ENCODE measurements at places on chromosomes 7 and 10.
A peak's percentile ranks its signal among the peaks of the same experiment; 100 is the strongest.

GRCh38 chr10:126049759-126050700, 153.7 kb downstream of the FANK1 start:
- peak; percentile 9 for DNase-seq

GRCh38 chr7:40673285-40673684, 538.5 kb downstream of the SUGCT start:
- peak; percentile 56 for DNase-seq

DNA sequence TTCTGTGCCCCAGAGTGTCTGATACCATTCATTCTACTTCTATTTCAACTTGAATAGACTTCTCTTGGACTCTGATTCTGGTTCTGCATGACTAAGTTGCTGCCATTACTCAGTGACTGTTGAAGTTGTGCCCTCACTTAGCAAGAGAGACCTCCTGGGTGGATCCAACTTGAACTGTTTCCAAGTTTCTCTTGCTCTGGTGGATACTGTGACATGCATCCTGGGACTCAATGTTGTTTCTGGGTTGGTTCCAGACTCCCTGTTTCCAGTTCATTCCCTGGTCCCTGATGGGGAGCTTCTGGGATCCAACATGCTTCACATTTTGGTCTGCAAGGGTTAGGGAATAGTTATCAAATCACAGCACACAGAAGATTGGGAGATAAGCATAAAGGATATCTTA, 26.2 kb upstream of the PRPF18 start:
- DNase-seq: no peak

DNA sequence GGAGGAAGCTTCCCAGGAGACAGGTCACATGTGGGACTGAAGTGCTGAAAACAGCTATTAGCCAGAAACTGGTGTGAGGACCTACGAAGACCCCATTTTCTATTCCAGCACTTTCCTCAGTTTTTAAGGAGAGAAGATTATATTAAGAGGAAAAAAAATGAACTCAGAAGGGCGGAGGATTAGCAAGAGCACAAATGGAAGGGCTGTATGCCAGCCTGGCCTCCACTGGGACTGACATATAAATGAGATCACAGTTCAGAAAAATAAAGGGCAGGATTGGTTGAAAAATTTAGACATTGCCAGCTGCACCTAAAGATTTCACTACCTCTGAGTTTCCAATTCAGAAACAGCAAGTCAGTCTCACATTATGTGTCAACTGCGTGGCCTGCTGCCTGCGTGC, 53.0 kb downstream of the GSDME start:
- DNase-seq: no peak

GRCh38 chr10:50961297-50961696, 75.9 kb upstream of the A1CF start:
- no peak for DNase-seq

DNA sequence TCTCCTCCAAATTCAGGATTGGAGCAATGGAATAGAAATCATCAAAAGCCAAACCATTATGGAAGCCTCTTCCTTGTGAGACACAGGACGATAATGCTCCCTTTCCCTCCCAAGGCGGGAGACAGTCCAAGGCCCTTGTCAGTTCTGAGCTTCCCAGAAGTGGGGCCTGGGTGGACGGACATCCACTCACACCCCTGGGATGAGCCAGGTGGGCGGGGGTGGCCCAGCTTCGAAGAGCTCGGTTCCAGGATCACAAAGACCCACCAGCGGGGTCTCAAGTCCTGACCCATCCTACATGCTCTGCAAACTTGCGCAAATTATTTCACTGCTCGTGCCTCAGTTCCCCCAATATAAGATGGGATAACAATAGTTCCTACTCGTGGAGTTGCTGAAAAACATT, 10.1 kb upstream of the FOXL3 start:
- no peak for DNase-seq

- DNase-seq: no peak
Observed at GRCh38 chr7:105512415-105512814, 9.7 kb downstream of the PUS7 start.

DNA sequence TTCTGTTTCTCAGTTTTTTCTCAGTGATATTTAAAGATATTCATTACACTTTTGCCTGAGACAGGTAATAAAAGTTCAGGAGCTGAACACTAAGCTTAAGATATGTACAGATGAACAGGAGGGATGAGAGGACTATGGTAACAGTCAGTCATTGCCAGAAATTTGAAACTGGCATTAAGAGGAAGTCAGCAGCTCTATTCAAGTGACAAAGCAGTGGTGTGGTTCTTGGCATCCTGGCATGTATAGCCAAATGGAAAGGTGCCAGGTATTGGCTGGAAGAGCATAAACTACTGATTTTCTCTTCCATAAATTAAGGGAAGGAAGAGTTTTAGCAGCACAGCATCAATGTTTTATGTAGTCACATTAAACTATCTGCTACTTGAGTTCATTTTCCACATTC, 22.7 kb downstream of the HOXA1 start:
- no peak for DNase-seq

- DNase-seq: no peak
Observed at GRCh38 chr10:34314457-34314856, 500.6 kb downstream of the PARD3 start.

- no peak for DNase-seq
Observed at GRCh38 chr7:29639886-29640595, 76.4 kb downstream of the PRR15 start.

GRCh38 chr7:96089511-96089910, 232.4 kb downstream of the SLC25A13 start:
- DNase-seq: no peak

- DNase-seq: no peak
Observed at GRCh38 chr10:132960631-132961419, 18.5 kb upstream of the CFAP46 start.

- DNase-seq: no peak
Observed at GRCh38 chr7:41711283-41712064, 8.6 kb upstream of the INHBA start.

DNA sequence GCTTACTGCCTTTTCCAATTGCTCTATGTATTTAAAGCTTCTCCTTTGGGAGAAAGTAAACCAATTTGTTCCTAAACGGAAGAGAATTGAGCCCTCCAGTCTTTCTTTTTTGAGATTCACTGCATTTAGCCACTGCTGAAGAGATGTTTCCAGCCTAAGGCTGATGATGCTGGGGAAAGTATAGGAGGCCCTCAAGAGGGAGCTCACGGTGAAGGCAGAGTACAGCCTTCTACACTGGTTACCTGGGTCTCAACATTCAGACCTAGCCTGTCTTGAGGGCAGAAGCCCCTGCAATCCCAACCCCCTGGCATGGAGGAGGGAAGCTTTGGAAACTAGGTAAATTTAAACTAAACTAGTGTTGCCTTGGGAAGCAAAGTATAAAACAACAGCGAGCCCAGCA, 316.7 kb upstream of the TPK1 start:
- DNase-seq: no peak

DNA sequence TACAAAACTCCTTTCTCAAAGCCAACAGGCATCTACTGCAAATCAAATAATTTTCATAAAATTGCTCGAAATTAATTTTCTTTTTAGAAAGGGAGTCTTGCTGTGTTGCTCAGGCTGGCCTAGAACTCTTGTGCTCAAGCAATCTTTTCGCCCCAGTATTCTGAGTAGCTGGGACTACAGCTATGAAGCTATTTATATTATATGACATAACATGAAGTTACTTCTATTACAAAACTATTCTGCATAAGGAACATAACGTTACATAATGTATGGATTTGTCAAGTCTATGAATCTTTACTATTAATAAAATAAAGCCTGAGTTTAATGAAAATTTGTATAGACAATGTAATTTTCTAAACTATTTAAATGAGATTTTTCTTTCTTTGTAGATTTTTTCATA, 415.0 kb downstream of the PARD3 start:
- DNase-seq: no peak

DNA sequence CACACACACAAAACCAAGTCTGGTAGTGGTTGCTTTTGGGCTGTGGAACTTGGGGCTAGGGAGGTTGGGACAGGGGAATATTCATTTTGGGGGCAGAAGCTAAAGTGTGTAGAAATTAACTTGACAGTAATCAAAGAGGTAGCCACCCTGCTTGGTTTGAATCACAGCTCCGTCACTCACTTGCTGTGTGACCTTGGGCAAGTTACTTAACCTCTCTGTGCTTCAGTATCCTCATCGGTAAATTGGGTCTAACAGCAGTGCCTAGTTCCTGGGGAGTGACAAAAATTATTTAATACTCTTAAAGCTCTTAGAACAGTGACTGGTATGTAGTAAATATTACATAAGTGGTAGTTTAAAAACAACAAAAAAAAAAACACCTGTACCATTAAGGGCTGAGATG, 489.8 kb downstream of the SDK1 start:
- DNase-seq: no peak

GRCh38 chr10:117661316-117661715, 118.8 kb downstream of the EMX2 start:
- DNase-seq: no peak

- no peak for DNase-seq
Observed at GRCh38 chr10:37865264-37865663, 7.9 kb upstream of the ZNF248 start.

- peak; percentile 24 for DNase-seq
Observed at GRCh38 chr10:118238573-118239235, 103.4 kb downstream of the FAM204A start.

DNA sequence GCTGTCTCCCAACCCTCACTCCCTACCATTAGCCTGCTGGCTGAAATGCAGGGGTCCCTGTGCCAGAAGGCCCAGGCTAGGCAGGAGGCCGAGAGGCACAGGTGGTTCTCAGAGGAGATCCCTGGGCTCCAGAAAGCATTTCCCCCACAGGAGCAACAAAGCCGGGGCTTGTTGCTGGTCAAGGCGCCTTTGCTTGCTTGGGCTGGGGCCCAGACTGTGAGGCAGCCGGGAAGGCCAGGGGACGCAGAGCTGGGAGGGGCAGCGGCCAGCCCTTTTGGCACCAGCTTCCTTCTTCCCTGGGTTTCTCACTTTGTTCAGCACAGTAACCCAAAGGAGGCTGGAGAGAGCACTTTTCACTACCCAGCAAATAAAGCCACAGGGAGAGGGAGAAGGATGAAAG, 48.6 kb downstream of the FBXW4 start:
- DNase-seq: no peak

DNA sequence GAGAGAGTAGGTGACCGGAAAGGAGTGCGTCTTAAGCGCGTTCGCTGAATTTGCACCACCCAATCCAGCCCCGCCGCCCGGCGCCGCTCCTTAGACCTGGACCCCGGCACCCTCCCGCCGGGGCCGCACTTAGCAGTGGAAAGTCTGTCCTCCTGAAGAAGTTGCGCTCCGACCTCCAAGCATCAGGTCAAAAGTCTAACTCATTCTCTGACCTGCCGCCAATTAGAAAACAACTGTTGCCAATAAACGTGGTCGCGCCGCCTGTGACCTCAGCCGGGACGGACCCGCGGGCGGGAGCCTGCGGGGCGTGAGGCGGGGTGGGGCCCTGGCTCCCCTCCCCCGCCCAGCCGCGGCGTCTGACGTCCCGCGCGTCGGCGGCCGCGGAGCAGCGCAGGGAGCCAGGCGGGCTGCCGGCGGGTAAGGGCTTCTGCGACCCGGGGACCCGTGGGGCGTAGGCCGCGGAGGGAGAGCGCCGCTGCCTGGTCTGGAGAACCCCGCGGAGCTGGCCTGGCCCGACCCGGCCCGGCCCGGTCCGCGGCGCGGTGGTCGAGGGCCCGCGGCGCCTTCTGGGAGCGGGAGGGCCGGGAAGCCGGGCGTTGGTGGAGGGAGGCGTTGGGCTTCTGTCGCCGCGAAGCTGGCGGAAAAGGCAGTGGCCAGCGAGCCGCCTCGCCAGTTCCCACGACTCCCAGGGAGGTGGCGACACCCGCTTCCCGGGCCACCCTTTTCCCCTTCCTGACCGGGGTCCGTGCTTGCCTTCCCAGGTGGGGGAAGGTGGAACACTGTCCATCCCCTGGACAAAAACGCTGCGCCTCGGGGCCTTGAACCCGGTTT, at the start of gene BCAP29:
BCAP29 (plus strand) TSS at position 362 of the 831 bp plus-strand sequence. CDS start 527 bp downstream, outside the sequence.
- DNase-seq: no peak

- no peak for DNase-seq
Observed at GRCh38 chr10:34494012-34494411, 321.1 kb downstream of the PARD3 start.

DNA sequence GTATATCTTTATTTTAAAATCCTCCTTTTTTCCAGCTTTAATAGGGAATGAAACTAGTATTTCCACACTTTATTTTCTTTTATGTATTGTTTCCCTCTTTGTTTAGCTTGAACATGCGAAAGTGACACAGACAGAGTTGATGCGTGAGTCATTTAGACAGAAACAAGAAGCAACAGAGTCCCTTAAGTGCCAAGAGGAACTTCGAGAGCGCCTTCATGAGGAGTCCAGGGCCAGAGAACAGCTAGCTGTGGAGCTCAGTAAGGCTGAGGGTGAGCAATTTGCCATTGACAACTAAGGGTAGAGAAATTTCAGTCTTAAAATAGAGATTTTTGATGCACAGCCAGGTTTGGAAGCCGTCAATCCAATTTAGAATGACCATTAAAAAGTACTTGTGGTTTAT, 73.1 kb downstream of the CYP51A1 start:
- DNase-seq: no peak

GRCh38 chr10:48343106-48343505, 36.6 kb downstream of the MAPK8 start:
- no peak for DNase-seq

- no peak for DNase-seq
Observed at GRCh38 chr10:69494626-69495558, 43.6 kb downstream of the TSPAN15 start.

GRCh38 chr7:136533732-136534131, 334.7 kb upstream of the CHRM2 start:
- DNase-seq: no peak

GRCh38 chr7:46589286-46589685, 668.2 kb upstream of the IGFBP3 start:
- DNase-seq: no peak

GRCh38 chr7:24972166-24972477, 7.9 kb downstream of the OSBPL3 start:
- DNase-seq: no peak

- DNase-seq: no peak
Observed at GRCh38 chr10:125203186-125203800, 42.9 kb upstream of the CTBP2 start.

DNA sequence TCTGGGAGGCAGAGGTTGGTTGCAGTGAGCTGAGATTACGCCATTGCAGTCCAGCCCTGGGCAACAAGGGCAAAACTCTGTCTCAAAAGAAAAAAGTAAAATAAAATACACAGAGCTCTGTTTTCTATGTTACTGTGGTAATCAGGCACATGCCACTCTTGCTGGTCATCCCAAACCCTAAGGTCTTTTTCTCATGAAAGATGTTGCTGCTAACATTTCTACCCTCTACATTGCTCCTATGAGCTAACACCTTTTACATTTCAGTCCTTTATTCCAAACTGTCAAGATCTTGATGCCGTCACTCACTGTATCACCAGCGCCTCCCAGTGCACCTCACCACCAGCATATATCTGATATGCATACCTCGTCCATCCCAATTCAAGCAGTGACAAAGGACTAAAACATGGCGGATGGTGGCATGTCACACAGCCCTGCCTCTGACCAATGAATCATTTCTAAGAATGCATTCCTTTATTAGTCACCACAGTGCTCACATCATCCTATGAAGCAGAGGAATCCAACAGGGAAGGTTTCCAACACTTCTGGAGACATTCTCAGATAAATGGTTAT, 4.3 kb downstream of the DAGLB start:
- peak; percentile 99 for DNase-seq

- no peak for DNase-seq
Observed at GRCh38 chr10:130202984-130203621, 66.9 kb downstream of the GLRX3 start.

GRCh38 chr7:29598613-29599012, 35.0 kb downstream of the PRR15 start:
- DNase-seq: no peak

- DNase-seq: no peak
Observed at GRCh38 chr10:44662051-44662450, 249.1 kb upstream of the TMEM72 start.

Data from HS-5 (cell line).